ENCODE measurements at places on chromosomes 13 and 19.

GRCh38 chr13:34751492-34751891 is 190.6 kb upstream of the NBEA start:
- no peak for DNase-seq

DNA sequence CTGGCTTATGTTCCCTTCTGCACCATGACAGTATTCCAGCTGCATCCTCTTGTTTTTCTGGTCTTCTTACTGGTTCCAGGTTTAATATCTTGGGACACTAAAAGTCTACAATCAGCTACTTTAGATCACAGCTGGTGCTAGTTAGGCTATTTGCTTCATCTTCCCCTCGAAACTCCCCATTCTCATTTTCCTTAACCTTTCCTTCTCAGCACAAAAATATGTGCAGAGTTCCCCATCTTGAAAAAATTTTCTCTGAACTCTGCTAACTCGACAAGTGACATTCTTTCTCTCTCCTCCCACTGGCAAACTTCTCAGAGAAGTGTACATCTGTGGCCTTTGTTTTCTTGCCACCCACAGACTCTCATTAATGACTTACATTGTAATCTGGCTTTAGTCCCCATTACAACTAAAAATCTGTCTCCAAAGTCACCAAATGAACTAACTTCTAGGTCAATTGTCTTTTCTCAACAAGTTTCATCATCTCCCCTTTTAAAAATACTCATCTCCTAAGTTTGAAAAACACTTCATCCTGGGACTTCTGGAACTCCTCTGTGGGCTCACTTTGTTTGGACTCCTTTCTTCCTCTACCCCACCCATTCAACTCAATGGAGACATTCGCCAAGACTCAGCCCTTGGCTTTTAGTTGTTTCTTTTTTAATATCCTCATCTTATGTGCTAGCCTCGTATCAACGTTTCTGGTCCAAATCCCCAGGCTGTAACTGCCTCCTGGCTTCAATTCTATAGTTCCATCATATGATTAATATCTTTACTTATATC is 7.1 kb upstream of the KL start:
- DNase-seq, result no peak

DNA sequence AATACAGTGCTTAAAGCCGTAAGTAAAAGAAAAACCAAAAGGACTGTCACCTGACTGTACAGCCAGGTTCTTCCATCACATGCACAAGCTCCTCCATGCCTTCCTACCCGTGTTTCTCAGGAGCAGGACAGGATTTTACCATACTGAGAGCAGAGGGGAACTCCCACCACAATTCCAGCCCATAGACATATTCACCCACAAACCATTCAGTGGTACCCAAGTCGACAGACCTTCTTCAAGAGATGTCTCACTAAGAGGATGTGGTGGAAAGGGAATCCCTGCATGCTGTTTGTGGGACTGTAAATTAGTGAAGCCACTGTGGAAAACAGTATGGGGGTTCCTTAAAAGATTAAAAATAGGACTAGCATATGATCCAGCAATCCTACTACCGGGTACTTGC is 66.9 kb upstream of the DOCK9 start:
- no peak for DNase-seq

DNA sequence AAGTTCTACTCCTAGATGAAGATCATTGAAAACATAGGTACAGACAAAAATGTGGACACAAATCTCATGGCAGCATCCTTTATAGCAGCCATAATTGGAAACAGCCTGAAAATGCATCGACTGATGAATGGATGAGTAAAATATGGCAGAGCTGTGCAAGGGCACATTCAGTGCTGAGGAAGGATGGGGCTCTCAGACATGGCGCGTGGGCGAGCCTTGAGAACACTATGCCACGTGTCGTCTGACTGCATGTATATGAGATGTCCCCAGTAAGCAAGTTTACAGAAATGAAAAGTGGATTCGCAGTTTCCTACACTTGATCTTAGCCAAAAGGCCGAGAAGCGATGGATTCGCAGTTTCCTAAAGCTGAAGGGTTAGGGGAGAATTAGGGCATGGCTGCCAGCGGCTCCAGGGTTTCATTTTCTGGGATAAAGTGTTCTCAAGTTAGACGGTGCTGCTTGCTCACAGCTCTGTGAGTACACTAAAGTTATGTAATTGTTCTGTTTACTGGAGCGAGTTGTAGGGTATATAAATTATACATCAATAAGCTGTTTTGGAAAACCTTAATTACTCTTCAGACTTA is 78.0 kb downstream of the RAB20 start:
- no peak for DNase-seq

DNA sequence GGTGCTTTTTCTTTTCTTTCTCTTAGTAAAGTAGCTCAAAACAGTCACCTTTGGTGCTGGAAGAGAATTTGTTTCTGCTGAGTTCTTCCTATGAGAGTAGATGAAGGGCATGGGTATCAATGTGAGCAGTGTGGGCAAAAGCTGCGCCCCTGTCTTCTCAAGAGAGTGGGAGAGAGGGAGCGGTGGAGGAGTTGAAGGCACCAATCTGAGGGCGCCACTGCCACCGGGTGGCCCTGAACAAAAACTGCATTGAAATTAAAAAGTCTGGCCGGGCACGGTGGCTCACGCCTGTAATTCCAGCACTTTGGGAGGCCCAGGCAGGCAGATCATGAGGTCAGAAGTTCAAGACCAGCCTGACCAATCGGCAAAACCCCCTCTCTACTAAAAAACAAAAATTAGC is 28.7 kb upstream of the EPHX3 start:
- DNase-seq, result no peak

DNA sequence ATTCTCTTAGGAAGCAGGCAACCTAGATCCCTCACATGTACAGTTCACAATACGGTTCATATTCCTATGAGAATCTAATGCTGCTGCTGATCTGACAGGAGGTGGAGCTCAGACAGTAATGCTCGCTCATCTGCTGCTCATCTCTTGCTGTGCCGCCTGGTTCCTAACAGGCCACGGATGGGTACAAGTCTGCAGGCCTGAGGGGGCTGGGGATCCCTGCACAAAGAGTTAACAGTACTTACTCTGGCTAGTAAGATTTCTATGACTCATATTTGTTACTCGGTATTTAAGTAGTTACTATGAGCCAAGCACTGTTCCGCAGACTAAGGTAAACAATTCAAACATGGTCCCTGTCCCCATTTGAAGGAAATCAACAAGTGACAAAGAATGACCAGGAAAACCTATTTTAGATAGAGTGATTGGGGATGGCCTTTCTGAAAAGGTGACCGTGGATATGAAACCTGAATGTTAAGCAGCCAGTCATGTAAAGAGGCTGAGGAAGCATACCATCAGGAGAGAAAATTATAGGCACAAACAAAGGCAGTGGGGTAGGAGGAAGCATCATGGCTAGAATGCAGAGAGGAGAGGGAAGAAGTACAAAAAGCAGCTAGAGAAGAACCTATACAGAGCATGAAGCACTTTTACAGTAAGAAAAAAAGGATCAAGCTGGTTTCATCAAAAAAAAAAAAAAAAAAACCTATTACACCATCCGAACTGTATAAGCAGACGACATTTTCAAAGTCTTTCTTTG is 20.6 kb upstream of the WBP4 start:
- DNase-seq, result no peak

DNA sequence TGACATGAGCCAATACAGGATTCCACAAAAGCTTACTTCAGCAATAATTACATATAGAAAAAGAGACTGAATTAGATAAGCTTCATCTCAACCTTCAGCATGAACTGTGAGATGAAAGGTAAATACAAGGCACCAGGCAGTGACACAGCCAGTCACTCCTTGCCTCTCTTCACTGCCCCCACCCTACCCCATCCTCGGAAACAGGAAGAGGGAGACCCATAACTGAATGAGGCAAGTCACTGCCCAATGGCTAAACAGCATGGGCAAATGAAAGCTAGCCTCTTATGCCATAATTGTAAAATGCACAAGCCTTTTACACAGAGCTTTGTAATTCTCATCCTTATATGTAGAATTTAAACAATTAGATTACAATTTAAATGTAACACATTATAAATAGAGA is 1.7 kb downstream of the ZNF160 start:
- no peak for DNase-seq

DNA sequence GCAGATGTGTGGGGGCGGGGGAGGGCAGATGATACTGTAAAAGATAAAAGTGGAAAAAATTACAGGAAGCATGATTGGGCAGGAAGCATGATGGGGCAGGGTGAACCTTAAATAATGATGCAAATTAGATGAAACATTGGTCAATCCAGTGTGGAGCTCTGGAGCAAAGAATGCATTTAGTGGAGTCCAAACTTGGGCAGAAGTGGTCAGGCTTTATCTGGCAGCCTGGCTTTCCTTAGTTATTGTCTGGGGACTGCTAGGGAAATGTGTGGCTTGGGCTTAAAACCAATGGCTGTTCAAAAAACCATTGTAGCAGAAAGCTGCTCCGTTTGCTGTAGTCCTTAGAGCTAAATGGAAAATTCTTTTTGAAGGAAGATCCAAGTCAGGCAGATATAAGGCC is 1077.3 kb upstream of the MIR17HG start:
- DNase-seq, result no peak

DNA sequence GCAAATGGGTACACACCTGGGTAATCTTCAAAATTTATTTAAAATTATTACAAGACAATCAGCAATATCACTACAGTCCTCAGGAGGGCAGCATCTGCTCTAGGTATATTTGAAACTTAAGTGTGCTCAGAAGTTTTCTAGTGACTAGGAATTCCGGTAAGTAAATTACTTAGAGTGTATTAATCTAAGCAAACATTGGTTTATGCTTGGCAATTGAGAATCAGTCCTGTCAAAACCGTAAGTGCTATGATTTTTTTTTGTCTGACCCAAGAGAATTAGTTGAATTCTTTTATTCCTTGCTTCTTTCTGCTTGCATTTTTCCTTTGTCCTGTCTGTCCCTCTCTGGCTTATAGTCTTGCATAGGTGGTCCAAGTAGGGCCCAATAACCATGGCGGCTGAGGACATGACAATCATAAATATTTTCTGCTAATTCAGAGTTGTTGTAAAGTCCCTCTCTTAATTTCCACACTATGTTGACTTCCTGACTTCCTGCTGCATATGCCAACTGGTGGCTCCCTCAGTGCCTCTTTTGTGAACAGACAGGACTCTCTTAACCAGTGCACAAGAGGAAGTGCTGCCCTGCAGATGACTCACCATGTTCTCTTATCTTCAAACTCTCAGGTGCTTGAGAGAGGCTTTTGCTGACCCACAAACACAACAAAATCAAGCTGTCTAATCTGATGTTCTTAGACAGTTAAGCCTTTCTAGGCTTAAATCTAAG is 82.2 kb downstream of the SLAIN1 start:
- DNase-seq, result peak; percentile 37

DNA sequence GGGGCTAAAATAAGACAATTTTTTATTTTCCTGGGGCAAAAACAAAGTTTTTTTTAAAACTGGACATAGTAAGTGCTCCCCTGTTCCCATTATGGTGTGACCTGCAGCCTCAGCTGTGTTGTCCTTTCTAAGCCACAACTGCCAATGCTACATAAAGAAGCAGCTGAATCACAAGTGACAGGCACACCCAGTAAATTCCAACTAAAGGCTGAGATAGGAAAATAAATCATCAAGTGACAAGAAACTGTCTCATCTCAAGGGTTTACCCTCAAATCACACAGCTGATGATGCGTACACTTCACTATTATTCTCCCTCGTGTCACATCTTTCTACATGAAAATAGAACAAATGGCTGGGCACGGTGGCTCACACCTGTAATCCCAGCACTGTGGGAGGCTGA is 28.7 kb downstream of the STK24 start:
- DNase-seq, result peak; percentile 34

GRCh38 chr13:41512441-41512840 is 55.1 kb downstream of the RGCC start:
- no peak for DNase-seq

DNA sequence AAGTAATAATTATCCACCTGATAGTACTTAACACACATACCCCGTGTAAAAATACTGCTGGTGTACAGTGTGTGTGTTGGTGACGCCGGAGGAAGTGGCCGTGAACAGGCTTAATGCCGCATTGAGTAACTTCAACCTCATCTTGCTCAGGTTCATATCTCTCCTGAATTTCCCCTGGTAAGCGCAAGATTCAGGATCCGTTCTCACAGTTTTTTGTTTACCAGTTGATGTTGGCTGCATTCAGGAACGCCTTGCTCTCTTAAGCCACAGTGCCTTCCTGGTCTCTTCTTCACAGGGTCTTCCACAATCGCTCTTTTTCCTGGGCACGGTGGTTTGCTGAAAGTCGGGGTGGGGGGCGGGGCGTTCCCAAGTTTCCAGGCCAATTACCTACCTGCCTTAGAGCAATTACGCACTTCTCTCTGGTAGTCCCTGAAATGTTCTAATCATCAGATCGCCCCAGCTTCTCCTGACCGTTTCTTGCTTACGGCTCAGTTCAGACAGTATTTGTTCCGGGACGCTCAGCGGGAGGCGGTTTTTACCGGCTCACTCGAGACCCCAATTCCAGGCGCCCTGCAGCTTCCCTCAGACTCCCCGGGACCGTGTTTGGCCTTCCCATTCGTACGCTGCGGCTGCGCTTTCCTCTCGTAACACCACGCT is 706 bp upstream of the DNAJC3 start:
- DNase-seq, result peak; percentile 43

GRCh38 chr13:79659121-79659521 is 178.2 kb downstream of the NDFIP2 start:
- DNase-seq, result no peak

- no peak for DNase-seq
Observed at GRCh38 chr13:22194106-22194805, 523.4 kb downstream of the FGF9 start.

GRCh38 chr13:111865046-111865445 is 201.9 kb upstream of the SOX1 start:
- DNase-seq, result no peak

GRCh38 chr13:92896842-92897241 is 329.8 kb upstream of the GPC6 start:
- DNase-seq, result no peak

- DNase-seq, result no peak
Observed at GRCh38 chr13:97629601-97630272, 195.8 kb downstream of the RAP2A start.

DNA sequence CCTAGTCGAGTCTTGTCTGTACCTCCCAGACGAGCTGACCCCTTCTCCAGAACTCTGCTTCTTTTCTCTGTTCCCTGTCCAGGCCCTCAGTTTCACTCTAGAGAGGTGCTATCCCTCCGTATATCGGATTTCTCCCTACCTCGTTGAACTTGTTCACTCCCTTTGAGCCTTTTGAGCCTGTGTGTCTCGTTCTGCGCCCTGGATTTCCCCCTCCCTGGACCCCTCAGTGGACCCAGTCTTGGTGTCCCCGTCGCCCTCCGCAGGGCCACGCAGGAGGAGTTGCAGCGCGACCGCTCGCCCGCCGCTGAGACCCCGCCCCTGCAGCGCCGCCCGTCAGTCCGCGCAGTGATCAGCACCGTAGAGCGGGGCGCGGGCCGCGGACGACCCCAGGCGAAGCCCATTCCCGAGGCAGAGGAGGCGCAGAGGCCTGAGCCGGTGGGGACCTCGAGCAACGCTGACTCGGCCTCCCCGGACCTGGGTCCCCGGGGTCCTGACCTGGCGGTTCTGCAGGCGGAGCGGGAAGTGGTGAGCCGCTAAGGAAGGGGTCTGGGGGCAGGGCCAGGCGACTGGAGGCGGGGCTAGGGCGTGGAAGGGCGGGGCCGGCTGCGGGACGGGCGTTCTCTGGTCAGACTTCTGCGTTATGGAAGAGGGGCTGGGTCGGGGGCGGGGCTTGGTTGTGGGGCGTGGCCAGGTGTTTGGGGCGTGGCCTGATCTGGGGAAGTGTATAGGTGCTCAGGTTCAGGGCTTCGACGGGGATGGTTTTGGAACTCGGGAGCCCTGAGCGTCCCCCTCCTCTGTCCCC is 5.5 kb downstream of the EPS8L1 start:
- DNase-seq, result peak; percentile 86
